Neural crest cell (in vitro differentiated cells): ENCODE measurements at places on chromosomes 13 and 19. TPM values are rescaled to one million over a fixed set of nuclear protein-coding genes. Genes with fewer than 3 reads are reported as not detected.
A peak's percentile ranks its signal among the peaks of the same experiment; 100 is the strongest.

Gene ELANE
- not detected in 2 replicates for total RNA-seq

GRCh38 chr19:43779820-43780219 lies 953 bp downstream of the KCNN4 start:
- peaks cover 69% of the 10 kb centered on the region for H3K4me1 ChIP-seq
- H3K27me3 ChIP-seq: peaks cover 28% of the 10 kb centered on the region
- H3K27ac ChIP-seq: no peak overlapping the region

- no peaks in the 10 kb centered on the region for H3K36me3 ChIP-seq
- no peak overlapping the region for H3K4me3 ChIP-seq
- no peak for DNase-seq
- H3K4me1 ChIP-seq: no peaks in the 10 kb centered on the region
Observed at GRCh38 chr13:54484166-54484565, 1455.6 kb downstream of the OLFM4 start.

DNA sequence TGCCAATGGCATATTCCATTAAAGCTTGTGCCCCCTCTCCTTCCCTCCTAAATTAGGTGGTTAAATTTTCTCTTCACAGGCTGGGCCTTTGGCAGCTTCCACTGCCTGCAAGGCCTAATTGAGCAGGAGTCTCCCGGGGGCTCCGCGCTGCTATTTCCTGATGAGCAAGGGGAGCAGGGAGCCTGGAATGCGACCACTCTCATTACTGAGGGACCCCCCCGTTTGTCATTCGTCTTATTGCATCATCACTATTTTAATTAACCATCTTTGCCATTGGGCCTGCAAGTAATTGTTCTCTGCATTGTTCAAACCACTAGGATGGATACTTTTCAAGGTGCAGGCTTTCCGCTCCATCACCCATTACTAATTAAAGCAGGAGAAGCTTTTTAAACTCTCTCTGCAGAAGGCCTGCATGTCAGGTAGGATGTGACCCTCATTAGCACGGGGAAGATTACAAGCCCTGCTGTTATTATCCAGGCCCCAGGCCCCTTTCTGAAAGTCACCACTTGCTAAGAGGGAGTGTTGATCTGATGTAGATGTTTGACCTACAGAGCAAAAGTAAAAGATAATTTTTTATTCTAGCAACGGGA lies 142.3 kb downstream of the OXGR1 start:
- no peak for DNase-seq
- no peak overlapping the region for H3K4me3 ChIP-seq
- no peak overlapping the region for H3K27ac ChIP-seq
- H3K36me3 ChIP-seq: no peaks in the 10 kb centered on the region

- H3K27ac ChIP-seq: no peak overlapping the region
- no peak for DNase-seq
- H3K27me3 ChIP-seq: peaks cover 3% of the 10 kb centered on the region
- no peak overlapping the region for H3K4me3 ChIP-seq
- H3K36me3 ChIP-seq: no peaks in the 10 kb centered on the region
Observed at GRCh38 chr13:31982540-31982939, 49.0 kb upstream of the FRY start.

Gene KANK2
- total RNA-seq: 32.1 and 34.2 TPM in 2 replicates

DNA sequence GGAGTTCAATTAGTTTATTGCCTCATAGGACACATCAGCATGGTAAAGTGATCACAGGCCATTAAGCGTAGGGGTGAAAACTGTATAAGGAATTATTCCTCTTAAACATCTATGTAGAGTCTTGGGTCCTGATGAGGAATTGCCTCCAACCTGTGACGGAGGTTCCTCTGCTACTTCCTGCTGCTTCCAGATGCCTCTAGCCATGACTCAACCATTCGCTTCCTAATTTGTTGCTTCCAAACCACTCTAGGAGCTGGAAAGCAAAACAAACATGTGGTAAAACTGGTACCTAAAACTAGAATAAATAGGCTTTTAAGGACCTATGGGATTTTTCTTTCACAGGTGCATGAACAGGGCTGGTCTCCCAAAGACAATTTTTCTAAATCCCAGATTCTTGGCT lies 253.8 kb downstream of the KLF12 start:
- H3K4me1 ChIP-seq: peaks cover 5% of the 10 kb centered on the region
- H3K27me3 ChIP-seq: no peaks in the 10 kb centered on the region
- no peak for DNase-seq
- H3K36me3 ChIP-seq: peaks cover 18% of the 10 kb centered on the region
- H3K27ac ChIP-seq: no peak overlapping the region

DNA sequence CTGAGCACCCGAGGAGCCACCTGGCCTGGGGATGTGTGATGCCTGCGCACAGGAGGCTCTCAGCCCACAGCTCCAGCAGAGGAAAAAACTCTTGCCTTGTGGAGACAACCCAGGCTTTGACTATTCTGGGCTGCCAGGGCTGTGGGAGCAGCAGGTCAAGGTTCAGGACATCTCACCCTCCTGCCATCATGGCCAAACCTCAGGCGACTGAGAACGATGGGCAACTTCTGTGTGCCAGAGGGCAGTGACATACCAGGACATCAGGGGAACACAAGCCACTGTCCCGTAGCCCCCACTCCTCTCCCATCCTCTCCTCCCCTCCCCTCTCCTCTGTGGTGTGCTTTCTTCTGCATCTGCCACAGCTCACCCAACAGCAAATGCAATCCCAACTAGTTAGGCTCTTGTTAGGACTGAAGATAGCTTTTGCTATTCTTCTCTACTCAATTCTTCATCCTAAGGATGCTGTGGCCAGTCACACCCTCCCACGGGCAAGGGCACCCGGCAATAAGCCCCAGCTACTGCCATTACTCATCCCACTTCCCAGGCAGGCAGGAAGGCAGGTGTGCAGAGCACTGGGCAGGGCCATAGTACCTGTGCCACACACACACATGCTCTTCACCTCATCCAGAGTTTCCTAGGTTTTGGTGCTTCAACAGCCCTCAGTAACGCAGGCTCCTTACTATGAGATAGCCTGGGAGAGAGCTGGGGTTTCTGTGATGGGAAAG lies 16.8 kb downstream of the ELL start:
- no peak for DNase-seq
- peaks cover 28% of the 10 kb centered on the region for H3K4me1 ChIP-seq
- H3K27ac ChIP-seq: no peak overlapping the region
- H3K4me3 ChIP-seq: no peak overlapping the region
- no peaks in the 10 kb centered on the region for H3K36me3 ChIP-seq

- H3K4me1 ChIP-seq: no peaks in the 10 kb centered on the region
- no peaks in the 10 kb centered on the region for H3K27me3 ChIP-seq
- no peak for DNase-seq
- no peak overlapping the region for H3K27ac ChIP-seq
- peaks cover 3% of the 10 kb centered on the region for H3K36me3 ChIP-seq
Observed at GRCh38 chr13:59863621-59864020, 300.1 kb downstream of the DIAPH3 start.

GRCh38 chr13:26343816-26344215 lies 89.9 kb downstream of the CDK8 start:
- H3K36me3 ChIP-seq: peaks cover 2% of the 10 kb centered on the region
- no peak for DNase-seq
- H3K4me3 ChIP-seq: no peak overlapping the region
- H3K4me1 ChIP-seq: no peaks in the 10 kb centered on the region
- no peak overlapping the region for H3K27ac ChIP-seq

DNA sequence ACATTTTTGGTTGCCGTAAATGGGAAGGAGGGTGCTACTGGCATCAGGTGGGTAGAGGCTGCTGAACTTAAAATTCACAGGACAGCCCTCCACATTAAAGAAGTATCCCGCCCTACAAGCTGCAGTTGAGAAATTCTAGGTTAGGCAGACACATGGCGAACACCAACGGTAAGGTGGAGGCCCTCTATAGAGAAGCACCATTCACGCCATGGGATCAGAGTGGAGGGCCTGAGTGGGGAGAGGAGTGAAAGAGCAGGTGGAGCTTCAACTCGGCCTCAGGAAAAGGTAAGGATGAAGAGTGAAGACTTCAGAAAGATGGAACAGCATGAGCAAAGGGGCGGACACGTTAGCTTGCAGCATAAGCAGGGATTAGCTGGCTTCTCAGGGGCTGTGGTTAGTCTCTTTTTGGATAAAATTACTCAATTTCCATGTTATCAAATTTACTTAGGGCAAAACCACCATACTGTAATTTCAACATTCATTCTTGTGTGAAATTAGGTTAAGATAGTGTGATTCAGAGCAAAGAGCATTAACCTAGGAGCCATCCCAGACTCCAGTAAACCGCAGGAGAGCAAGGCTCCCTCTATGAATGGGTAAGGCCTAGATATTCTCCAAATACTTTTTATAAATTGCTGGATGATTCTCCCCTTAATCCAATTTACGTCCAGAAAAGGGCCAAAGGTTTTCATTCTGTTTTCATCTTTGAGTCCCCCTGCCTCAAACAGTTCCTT lies 1.2 kb downstream of the EEF1AKMT1 start:
- H3K27me3 ChIP-seq: peaks cover 2% of the 10 kb centered on the region
- peaks cover 43% of the 10 kb centered on the region for H3K36me3 ChIP-seq
- peak overlapping the region; percentile 93 for H3K4me3 ChIP-seq
- H3K4me1 ChIP-seq: peaks cover 17% of the 10 kb centered on the region
- H3K27ac ChIP-seq: no peak overlapping the region

- H3K4me1 ChIP-seq: no peaks in the 10 kb centered on the region
- DNase-seq: no peak
- no peaks in the 10 kb centered on the region for H3K36me3 ChIP-seq
- H3K27me3 ChIP-seq: peaks cover 6% of the 10 kb centered on the region
- no peak overlapping the region for H3K4me3 ChIP-seq
Observed at GRCh38 chr19:31513841-31514240, 164.6 kb upstream of the TSHZ3 start.

DNA sequence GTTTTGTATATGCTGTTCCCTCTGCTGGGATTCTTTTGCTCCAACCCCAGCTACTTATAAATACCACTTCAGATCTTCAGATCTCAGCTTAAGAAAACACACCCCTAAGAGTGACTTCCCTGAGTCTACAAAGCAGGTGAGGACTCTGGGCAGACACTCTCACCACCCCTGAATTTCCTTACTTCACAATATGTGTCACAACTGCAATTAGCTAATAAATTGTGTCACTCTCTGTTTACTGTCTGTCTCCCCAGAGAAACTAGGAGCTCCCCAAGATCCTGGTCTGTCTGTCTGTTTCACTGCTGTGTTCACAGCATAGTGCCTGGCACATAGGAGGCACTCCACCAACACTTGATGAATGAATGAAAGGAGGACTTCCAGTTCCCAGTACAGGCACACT lies 14.4 kb downstream of the CEBPA start:
- H3K27me3 ChIP-seq: peaks cover 12% of the 10 kb centered on the region
- H3K27ac ChIP-seq: peak overlapping the region; percentile 73
- no peak for DNase-seq
- no peak overlapping the region for H3K4me3 ChIP-seq

Gene KLK12
- not detected in 2 replicates for total RNA-seq

GRCh38 chr13:96533408-96533807 lies 443.5 kb downstream of the HS6ST3 start:
- H3K27me3 ChIP-seq: no peaks in the 10 kb centered on the region
- no peaks in the 10 kb centered on the region for H3K36me3 ChIP-seq
- no peak for DNase-seq
- H3K4me3 ChIP-seq: no peak overlapping the region
- peaks cover 3% of the 10 kb centered on the region for H3K4me1 ChIP-seq

Gene SLITRK6
- total RNA-seq: 33.8 and 42.9 TPM in 2 replicates

- peak overlapping the region; percentile 95 for H3K4me3 ChIP-seq
- H3K27ac ChIP-seq: peak overlapping the region; percentile 100
- no peak for DNase-seq
- peaks cover 15% of the 10 kb centered on the region for H3K4me1 ChIP-seq
Observed at GRCh38 chr19:58182577-58182988, 278 bp upstream of the ZNF274 start.

Gene TTC9B
- 1.7 and 2.5 TPM in 2 replicates for total RNA-seq

DNA sequence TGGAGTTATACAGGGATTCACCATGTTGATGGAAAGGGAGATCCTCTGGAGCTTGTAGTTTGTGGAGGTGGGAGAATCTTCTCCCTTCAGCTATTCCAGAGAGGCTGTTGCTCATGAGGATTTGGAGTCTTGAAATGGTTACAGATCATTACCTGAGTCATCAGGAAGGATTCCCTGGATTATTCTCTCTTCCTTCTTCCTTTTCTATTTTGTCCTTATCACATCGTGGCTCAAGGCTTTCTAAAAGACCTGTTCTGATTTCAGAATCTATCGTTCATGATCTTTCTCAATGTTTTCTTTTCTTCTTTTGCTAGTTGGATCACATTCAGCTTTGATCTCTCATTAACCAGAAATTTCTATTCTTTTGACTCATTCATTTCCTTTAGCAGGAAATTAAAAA lies 196.0 kb downstream of the KLF5 start:
- no peak for DNase-seq
- H3K27me3 ChIP-seq: no peaks in the 10 kb centered on the region
- peaks cover 5% of the 10 kb centered on the region for H3K4me1 ChIP-seq

DNA sequence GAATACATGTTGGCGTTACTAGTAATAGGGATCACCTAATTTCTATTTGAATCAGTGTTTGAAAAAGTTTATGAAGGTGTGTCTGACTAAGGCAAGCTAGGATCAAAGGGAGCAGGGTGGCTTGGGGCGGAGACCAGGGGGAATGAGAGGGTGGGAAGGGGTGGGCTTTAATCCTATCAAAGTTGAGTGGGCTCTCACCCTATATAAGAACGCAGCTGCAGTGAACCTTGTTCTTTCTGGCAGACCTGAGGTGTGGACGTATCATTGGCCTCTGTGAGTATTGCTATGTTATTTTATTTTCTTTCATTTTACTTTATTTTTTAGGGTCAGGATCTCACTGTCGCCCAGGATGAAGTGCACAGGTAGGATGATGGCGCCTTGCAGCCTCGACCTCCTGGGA lies 37.4 kb downstream of the NLRP12 start:
- no peak overlapping the region for H3K27ac ChIP-seq
- H3K4me3 ChIP-seq: no peak overlapping the region
- H3K27me3 ChIP-seq: peaks cover 5% of the 10 kb centered on the region
- H3K4me1 ChIP-seq: peaks cover 5% of the 10 kb centered on the region
- DNase-seq: no peak
- no peaks in the 10 kb centered on the region for H3K36me3 ChIP-seq

DNA sequence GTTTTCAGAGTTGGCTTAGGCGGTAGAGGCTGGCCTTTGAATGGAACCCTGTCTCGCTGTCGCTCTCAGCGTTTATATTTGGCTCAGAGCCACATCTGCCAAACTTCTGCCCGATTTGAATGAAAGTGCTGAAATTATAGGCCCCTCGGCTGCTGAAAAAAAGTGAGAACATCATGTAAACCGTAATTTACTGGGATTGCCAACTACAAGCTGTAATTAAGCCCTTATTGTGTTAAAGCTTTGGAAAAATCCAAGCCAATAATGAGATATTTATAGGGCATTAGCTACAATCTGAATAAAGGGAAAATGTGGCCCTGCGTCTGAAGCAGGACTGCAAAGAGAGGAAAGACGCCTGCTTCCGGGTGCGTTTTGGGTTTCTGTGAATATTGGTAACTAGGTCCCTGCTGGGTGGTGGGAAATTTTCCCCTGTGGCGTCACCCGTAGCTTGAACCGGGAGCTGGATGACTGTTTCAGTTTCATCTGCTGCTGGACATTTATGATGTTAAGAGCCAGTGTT lies 9.9 kb downstream of the DNM2 start:
- no peak for DNase-seq
- H3K27me3 ChIP-seq: no peaks in the 10 kb centered on the region
- no peak overlapping the region for H3K4me3 ChIP-seq
- peak overlapping the region; percentile 22 for H3K27ac ChIP-seq
- H3K4me1 ChIP-seq: peaks cover 4% of the 10 kb centered on the region
